ENCODE measurements at places on chromosomes 5 and 9.

GRCh38 chr5:173742432-173742816 is 126.0 kb upstream of the BOD1 start:
- ATAC-seq, result peak; percentile 90

DNA sequence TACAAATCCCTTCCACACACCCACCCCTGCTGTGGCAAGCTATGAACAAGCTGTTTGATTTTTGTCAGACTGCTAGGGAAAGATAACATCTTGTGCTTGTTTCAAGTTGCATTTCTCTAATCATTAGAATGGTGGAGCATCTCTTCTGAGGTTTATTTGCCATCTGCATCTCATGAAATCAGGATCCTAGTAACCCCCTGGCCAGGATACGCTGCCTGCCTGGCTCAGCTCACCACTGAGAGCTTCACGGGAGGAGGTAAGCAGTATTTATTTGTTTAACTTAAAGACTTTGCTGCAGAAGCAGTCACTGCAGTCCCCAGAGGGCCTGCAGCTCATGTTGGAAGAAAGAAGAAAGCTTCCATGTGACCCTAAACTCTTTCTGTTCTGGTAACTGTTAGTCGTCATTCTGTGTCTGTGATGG is 83.3 kb upstream of the CXCL14 start:
- no peak for ATAC-seq

- ATAC-seq, result no peak
Measured at GRCh38 chr5:77560677-77561263, 68.7 kb upstream of the WDR41 start.

DNA sequence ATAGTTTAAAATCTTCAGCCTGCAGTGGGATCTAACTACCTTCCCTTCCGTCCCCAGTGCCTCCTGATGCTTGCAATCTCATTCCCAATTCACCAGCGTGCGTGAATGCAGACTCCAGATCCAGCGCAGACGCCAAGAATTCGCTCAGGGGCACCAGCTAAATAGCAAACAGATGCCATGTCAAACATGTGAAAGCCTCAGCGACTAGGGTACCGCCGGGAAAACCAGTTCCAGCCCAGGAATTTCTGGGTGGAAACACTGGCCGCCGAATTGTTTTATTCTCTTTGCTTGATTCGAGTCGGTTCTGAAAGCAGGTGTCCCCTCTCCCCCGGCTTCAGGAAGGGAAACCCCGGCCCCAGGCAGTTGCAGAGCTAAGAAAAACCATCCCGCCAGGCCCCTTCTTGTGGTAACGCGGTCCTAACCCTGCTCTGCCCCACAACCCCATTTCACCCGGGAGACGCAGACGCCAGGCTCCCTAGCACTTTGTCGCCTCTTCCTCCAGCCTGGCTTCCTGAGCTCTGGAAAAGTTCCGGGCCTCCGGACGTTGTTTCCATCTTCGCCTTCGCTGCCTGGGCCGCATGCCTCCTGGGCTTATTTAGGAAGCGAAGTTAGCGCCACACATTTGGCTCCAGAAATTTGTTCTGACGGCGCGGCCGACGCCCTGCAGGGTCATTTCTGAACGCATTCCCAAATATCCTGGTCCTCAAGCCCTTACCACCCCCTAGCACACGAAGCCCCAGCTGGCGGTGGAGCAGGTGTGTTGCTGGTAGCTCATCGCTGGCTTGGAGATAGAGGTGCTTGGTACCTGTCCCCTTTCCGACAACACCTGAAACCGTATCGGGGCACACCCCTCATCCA is 665 bp upstream of the LVRN start:
- ATAC-seq, result no peak

GRCh38 chr9:91039125-91039834 is 237.7 kb downstream of the SYK start:
- no peak for ATAC-seq

DNA sequence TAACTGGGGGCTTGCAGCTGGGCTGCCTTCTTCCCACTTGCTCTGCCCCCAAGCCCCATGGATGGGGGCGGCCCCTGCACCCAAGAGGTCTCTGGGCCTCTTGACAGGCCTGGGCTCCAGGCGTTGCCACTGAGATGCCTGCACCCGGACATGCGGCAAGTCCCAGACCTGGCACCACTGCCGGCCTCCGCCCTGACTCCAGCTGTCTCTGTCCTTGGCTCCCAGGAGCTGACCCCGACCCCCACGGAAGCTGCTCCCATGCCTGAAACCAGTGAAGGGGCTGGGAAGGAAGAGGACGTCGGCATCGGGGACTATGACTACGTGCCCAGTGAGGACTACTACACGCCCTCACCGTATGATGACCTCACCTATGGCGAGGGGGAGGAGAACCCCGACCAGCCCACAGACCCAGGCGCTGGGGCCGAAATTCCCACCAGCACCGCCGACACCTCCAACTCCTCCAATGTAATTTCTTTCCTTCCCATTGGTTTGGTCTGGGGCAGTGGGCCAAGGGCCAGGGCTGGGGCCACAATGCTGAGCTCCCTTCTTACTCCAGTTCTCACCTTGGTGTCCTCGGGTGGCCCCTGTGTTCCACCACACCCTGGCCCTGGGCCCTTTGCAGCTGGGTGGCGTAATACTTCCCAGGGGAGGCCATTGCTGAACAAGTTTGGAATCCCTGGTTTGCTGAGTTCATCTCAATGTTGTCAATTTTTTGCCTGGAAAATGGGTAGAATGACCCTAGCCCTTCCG is 88.6 kb downstream of the COL5A1 start:
- no peak for ATAC-seq

DNA sequence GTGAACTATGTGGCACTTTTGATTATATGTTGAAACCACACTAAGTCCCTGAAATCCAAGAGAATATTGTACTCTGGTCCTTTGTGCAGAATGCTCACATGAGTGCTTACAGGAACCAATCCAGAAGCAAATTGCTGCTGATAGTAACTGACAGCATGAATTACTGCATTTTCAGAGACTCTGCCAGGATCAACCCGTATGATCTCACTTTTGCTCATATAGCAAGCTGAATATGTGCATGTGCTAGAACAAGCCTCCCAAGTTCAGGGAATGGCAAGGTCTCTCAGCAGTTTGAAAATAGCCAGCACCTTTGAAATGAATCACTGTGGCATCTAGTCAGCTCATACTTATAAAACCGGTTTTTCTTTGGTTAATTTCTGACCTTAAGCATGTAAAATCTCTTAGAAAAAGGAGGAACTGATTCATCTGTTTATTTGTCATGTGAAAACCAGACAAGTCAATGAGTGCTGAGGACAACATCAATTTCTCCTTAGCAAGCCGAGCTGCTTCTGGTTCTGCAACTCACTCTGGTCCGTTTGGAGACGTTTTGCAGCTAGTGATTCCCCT is 215.7 kb upstream of the ELL2 start:
- ATAC-seq, result no peak

GRCh38 chr9:96069629-96070220 is 194.2 kb downstream of the ERCC6L2 start:
- ATAC-seq, result no peak

GRCh38 chr5:170273968-170274710 is 23.4 kb downstream of the LCP2 start:
- ATAC-seq, result peak; percentile 2

DNA sequence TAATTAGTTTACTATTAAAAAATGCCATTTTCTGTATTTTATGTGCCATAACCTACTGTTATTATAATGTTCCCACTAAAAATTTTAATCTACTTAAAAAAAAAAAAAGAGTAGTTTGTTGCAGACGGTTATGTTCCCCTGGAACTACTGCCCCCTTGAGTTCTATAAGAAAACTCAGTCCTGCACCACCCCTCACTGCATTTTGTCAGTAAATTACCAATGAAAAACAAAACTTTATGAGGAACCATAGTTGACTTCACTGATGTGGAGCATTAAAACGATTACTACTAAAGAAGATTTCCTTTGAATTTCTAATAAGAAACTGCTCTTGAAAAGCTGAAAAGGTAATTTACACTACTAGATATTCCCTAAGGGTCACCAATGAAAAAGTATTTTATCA is 288.7 kb downstream of the FBXL17 start:
- ATAC-seq, result no peak

- no peak for ATAC-seq
Measured at GRCh38 chr9:131616983-131617604, 71.8 kb downstream of the PRRT1B start.

- no peak for ATAC-seq
Measured at GRCh38 chr9:80085668-80086067, 513.9 kb downstream of the TLE4 start.

GRCh38 chr5:78760770-78761169 is 112.2 kb upstream of the LHFPL2 start:
- no peak for ATAC-seq

DNA sequence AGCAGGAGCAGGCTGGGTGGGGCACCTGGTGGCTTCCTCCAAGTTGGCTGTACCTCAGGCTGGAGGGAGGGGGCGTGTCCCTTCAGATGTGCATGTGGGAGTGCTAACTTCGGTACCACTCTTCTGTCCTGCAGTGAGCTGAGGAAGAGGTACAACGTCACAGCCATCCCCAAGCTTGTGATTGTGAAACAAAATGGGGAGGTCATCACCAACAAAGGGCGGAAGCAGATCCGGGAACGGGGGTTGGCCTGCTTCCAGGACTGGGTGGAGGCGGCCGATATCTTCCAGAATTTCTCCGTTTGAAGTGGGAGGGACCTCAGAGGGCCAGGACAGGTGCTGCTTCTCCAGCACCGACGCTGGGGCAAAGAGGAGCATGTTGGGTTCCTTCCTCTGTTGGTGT is 9.3 kb downstream of the NXNL2 start:
- no peak for ATAC-seq

DNA sequence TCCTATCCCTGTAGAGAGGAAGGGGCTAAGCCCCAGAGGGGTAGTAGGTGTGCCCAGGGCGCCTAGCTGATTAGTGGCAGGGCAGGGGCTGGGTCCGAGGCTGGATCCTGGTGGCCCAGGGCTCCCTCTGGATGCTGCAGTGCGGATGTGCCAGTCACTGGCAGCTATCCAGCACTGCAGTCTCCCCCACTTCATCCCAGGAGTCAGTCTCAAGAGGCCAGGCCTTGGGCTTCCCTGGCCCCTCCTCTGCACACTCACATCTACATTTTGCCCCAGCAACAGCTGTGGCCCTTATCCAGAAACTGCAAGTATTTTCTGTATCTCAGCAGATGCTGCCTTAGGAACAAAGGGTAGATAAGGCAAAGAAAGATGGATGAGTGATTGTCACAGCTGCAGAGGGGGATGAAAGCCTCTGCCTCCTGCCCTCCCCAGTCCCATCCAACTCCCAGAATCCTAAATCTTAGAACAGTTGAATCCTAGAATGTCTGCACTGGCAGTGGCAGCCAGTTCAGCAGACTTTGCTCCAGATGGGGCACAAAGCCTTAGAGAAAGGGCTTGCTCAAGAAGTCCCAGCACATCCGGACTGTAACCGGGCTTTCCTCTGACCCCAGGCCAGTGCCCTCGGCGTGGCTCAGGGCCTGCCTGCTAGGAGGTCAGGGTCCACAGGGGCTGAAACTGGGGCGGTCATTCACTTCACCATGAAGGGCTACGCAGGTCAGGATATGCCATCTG is 1.6 kb downstream of the ANXA6 start:
- ATAC-seq, result no peak

- ATAC-seq, result no peak
Measured at GRCh38 chr9:16057541-16057940, 504.7 kb downstream of the CCDC171 start.

DNA sequence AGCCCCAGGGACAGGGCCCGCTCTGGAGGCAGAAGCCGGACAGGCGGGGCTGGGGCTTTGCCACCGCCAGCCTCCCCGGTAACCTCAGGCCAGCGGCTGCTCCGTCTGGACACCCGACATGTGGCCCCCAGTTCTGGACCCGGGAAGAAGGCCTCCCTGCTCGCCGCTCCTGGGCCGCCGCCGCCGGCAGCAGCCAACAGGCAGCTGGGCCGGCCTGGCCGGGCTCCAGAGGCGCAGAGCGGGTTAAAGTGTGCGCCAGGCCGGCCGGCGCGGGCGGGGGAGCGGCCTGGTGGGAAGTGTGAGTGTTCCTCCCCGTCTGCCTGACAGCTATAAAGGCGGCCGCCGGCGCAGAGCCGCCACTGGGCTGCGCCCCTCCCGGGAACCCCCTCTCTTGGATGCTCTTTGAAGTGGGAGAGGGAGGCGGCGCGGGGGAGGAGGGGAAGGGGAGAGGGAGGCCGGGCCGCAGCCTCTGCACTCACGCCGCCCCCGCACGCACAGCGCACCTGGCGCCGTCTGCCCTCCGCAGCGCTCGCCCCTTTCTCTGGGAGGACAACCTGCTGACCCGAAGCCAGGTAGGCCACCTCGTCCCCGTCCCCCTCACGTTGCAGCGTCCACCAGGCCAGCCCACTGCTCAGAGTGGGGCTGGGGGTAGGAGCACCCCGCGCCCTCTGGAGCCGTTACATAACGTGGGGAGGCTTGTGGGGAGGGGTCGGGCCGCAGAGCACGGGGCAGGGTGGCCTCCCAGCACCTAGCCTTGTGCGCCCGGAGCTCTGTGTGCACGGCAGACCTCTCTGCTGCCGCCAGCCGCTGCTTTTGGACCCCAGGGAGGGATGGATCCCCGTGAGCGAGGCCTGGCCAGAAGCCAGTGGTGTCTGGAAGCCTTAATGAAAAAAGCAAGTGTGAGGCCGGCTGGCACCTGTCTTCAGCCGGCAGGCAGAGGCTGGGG is at the start of gene ADAMTSL2:
TSS of gene ADAMTSL2 (plus strand) at position 359 of the 946 bp plus-strand sequence. CDS start 2,009 bp downstream, outside the sequence.
- peak; percentile 36 for ATAC-seq

DNA sequence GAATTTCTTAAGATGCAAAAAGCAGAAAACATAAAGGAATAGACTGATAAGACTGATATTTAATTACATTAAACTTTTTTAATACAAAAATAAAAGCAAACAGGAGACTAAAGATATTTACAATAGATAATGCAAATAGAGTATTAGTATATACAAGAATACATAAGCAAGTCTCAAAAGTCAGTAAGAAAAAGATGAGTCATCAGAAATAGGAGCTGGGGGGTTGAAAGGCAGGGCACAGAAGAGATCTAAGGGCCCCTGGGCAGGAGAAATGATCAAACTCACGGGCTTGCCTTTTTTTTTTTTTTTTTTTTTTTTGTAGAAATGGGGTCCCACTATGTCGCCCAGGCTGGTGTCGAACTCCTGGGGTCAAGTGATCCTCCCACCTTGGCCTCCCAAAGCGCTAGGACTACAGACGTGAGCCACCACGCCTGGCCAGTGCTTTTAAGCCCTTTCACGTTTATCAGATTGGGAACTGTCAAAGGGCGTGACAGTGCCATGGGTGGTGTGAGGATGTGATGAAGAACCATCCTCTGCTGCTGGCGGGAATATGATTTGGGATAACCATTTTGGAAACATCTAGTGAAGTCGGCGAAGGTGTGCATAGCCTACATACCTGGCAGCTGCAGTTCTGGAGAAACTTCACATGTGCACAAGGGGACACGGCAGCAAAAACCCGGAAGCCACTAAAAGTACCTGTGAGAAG is 126.1 kb downstream of the CACNA1B start:
- ATAC-seq, result no peak

GRCh38 chr9:18673179-18673578 is 199.2 kb downstream of the ADAMTSL1 start:
- no peak for ATAC-seq

Measured in activated CD4-positive, CD25-positive, alpha-beta regulatory T cell treated with anti-CD3 and anti-CD28 coated beads, Interleukin-2, amount 50 U/mL, for 24 hours (primary cell).